ENCODE measurements at places on chromosomes 7 and 10.

- DNase-seq: no peak
These were observed 237.0 kb downstream of the EXOC4 start for GRCh38 chr7:133489906-133490305.

GRCh38 chr10:79242620-79243152 lies 104.6 kb upstream of the PPIF start:
- peak; percentile 57 for DNase-seq

- no peak for DNase-seq
These were observed 158.9 kb upstream of the ASAH2 start for GRCh38 chr10:50410066-50410811.

DNA sequence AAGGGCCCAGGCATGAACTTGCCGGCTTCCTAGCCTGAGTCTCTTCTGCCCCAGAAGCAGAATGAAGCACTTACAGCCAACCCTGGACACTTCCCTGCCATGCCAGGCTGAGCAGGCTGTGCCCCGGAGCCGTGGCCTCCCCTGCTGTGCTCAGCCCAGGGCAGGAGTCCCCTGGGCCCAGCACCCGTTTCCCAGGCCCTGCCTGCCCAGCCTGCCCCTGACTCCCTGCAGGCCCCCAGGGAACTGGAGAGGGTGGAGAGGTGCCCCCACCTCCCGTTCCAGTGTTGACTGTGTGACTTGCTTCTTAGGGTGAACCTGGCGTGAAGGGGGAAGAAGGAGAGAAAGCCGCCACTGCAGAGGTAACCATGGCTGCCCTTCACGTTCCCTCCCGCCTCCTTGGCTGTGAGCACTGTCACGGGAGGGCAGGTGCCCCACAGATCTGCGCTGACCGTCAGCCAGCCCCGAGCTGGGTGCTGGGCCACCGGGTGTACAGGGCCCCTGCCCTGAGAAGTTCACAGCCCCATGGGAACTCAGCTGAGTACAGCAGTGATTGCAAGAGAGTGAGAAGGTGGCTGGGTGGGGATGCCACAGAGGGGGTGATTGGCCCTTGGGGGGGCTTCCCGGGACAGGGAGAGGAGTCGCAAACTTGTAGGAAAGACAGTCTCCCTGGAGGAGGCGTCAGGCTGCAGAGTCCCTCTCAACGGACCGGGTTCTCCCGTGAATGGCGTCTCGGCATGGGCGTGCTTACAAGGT lies 75.9 kb downstream of the MYL10 start:
- DNase-seq: no peak

GRCh38 chr10:46033602-46034011 lies 3.2 kb upstream of the NCOA4 start:
- peak; percentile 36 for DNase-seq

DNA sequence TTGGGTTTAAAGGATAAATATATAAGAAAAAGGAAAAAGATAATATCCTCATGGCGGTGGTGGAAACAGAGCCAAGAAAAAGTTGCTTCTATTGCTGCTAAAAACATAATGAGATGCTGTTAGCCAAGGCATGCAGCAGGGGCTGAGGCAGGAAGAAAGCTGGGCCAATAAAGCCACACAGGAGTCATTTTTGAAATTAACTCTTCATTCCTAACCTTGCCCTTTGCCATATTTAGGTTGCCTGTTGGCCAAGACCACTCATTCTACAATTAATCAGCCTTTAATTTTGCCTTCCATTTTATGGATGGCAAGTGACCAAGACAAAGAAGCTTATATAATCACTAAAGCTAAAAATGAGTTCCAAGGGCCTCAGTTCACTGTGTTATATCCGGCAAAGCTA lies 58.2 kb downstream of the ARMH3 start:
- no peak for DNase-seq
